D341Med (cell line): ENCODE measurements at places on chromosomes 7 and 10.
A peak's percentile ranks its signal among the peaks of the same experiment; 100 is the strongest.

- DNase-seq = no peak
Observed at GRCh38 chr7:92421676-92422435, 25.4 kb upstream of the GATAD1 start.

- DNase-seq = no peak
Observed at GRCh38 chr10:111370101-111370500, 293.3 kb downstream of the ADRA2A start.

GRCh38 chr10:75954486-75954885 is 523.1 kb downstream of the LRMDA start:
- no peak for DNase-seq

GRCh38 chr7:25858525-25859411 is 293.2 kb upstream of the NFE2L3 start:
- no peak for DNase-seq

GRCh38 chr10:5234106-5234860 is 37.6 kb downstream of the AKR1C4 start:
- DNase-seq = no peak

- peak; percentile 15 for DNase-seq
Observed at GRCh38 chr10:54402576-54402975, 398.5 kb downstream of the PCDH15 start.

DNA sequence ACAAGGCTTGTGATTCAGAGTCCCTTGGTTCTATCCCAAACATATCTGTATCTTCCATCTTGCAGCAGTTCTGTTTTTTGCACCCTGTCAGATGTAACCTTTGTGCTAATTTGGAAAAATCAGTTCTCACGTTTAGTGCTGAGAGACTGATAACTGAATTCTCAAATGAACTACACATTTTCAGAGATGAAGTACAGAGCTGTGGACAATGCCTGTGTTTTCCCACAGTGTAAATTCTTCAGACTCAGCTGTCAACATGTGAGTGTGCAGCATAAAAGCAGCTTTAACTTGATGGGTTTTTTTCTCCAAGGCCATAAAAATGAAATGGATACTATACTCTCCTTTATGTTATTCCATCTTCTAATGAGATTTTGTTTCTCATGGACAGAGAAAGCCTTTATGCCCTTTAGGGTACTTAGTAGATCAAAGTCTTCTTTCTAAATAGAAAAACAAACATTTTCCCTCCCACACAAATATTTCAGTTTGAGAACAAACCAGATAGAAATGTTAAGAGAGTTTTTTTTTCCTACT is 150.9 kb downstream of the SEMA3A start:
- no peak for DNase-seq

DNA sequence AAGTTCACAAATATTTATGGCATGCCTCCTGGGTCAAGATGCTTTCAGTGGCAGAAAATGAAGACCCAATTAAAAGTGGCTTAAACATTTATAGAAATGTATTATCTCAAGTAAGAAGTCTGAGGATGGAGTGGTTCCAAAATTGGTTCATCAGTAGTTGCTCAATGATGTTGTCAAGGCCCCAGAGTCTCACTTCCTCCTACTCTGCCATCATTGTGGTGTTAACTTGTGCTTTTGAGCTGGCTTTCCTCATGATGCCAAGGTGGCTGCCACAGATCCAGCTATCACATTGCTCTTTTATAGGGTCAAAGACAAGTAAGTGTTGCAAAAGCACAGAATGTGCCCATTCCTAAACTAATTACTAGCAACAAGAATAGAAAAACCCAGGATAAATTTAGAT is 404.6 kb upstream of the NRP1 start:
- no peak for DNase-seq

DNA sequence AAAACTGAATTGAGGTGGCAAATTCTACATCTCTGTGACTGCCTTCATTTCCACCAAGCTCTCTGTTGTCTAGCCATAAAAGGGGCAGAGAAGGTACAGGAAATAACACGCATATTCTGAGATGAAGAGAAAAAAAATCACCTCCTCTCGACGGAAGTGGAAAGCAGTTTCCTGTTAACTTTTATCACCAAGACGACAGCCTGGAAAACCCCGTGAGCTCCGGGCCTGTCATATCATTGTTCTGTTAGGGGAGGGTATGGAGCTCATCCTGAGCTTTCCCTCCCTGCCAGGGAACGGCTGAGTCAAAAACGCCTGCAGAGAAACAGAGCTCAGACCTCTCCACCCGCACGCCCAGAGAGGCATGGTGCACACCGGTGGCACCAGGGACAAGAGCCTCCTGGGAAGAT is 200.3 kb downstream of the PRPF18 start:
- DNase-seq = no peak

GRCh38 chr10:32409741-32410140 is 36.2 kb upstream of the CCDC7 start:
- no peak for DNase-seq

- DNase-seq = no peak
Observed at GRCh38 chr10:63832686-63833085, 311.5 kb downstream of the REEP3 start.

GRCh38 chr7:158286210-158286609 is 301.4 kb downstream of the PTPRN2 start:
- no peak for DNase-seq

DNA sequence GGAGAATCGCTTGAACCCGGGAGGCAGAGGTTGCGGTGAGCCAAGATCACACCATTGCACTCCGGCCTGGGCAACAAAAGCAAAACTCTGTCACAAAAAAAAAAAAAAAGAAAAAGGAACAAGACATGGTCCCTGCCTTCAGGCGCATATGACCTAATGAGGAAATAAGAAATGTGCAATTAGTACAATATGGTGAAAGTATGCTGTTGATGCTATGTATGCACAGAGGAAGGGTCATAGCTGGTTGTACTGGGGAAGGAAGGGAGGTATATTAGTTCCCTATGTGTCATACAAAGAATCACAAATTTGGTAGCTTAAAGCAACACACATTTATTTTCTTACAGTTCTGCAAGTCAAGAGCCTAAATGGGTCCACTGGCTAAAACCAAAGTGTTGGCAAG is 97.8 kb upstream of the MPP7 start:
- no peak for DNase-seq

GRCh38 chr10:119001717-119002500 is 27.6 kb upstream of the NANOS1 start:
- no peak for DNase-seq

DNA sequence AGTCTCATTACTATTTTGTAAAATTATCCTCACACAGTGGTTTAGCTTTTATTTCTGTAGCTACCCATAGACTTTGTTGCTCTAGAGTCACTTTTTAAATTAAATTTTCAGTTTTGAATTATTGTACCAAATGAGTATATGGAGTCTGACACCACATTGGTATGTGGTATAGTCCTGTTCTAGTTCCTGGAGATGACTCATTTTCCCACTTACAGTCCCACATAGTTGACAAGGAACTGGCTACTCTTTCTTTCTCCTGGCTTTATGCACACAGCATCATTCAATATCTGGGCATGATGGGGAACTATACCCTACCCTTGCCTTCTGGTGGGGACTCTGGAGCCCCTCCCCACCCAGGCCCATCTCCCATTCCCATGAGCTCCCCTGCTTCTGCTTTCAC is 92.6 kb upstream of the RAB11FIP2 start:
- DNase-seq = no peak

DNA sequence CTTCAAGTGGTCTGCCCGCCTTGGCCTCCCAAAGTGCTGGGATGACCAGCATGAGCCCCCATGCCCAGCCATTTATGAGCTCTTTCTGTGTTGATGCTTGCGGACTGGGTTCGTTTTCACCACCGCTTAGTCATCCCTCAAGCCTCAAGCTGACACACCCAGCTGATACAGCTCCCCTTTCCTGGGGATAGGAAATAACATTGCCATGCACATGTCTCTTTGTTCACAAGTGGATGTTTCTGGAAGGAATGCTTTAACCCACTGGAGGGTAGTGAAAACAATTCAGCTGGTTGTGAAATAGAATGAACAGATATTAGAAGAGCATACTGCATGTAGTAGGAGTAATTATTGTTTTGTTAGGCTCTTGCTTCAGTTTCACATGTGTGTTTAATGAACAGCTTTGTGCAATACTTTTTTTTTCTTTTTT is 8.5 kb upstream of the METTL27 start:
- no peak for DNase-seq

GRCh38 chr7:151590850-151591771 is 71.4 kb upstream of the RHEB start:
- DNase-seq = no peak

DNA sequence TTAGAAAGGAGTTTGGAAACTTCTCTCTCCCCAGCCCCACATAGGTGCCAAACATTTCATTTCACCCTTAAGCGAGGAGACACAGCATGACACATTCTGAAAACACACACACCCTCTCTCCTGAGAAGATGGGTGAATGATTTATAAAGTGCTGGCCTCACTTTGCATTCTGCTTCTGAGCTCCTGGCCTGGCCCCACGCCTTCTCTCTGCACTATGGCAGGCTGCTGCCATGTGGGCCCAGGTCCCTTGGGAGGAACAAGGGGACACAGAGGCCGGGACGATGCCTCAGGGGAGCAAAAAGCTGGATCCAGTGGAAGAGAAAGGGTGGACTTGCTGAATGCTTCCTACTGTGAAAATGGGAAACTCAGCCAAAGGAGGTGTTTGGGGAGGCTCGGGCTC is 56.0 kb downstream of the CPXM2 start:
- no peak for DNase-seq

- no peak for DNase-seq
Observed at GRCh38 chr7:51233374-51233773, 83.2 kb downstream of the COBL start.

- no peak for DNase-seq
Observed at GRCh38 chr10:84293574-84294016, 34.8 kb upstream of the CCSER2 start.

DNA sequence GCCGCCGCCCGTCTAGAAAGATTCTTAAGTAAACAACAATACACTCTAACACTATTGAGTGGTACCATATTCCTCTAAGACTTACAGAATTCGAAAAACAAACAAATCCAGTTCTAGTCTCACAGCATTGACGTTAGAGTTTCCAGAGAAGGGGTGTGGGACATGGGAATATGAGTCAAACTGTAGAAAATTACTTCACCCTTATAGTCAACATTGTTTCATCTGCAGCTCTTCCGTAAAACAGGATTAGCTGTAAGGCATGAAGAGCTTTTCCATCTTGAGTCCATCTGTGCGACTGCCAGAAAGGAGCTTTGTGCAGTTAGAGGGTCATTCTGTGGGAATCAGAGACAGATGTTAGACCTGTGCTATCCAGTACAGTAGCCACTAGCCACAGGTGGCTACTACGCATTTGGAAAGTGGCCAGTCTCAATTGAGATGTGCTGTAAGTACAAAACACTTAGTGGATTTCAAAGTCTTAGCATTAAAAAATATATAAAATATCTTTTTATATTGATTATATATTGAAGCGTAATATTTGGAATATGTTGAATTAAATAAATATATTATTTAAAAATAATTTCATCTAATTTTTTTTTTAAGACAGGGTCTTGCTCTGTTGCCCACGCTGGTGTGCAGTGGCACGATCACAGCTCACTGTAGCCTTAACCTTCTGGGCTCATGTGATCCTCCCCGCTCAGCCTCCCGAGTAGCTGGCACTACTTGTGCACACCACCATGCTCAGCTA is 79.8 kb upstream of the MPP7 start:
- DNase-seq = no peak

GRCh38 chr7:37332243-37333016 is 116.2 kb downstream of the ELMO1 start:
- DNase-seq = no peak

DNA sequence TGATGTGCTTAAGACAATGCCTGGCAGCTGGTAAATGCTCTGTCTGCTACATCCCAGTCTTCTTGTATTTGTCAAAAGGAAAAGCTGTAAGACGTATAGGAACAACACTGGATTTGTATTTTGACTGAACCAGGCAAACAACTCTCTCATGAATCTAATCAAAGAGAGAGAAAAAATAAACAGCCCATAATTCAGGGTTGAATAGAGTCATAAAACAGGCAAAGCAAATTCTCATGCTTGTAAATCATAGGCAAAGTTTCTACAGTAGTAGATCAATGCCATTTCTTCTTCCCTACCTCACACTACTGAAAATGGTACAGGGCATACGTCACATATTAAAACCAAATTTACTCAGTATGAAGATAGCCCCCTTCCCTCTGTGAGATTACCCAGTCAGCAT is 166.3 kb downstream of the SKIDA1 start:
- DNase-seq = no peak

DNA sequence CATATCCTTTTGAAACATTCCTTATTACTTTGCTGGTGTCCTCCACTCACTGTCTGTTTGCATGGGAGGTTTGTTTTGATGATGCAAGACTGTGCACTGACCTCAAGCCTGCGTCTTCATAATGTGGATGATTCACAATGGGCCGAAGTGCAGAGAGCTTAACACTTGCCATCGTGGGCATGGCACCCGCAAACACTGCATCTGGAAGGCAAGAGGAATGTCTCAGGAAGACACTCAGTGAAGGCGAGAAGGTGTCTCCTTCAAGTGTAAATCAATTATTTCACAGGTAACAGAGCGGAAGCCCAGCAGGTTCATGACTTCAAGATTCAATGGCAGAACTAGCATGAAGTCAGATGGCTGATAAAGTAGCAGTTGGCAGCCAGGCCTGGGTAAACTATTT is 98.1 kb downstream of the DPY19L1 start:
- no peak for DNase-seq

DNA sequence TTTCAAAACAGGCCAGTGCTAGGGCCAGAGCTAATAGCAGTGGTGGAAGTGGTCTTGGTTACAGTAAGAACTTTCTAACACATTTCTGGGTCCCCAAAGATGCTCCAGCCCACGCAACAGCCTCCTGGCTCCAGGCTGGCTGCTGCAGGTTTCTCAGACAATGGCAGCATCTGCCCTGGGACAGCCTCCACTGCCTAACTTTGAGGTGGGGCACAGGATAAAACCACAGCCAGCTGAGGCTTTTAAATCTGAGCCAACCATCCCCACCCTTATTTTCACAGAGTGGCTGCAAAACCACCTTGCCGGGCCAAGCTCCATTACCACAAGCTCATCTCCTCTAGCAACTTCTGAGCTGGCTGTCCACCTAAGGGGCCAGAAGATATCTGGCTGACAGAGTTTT is 84.8 kb downstream of the FAM53B start:
- no peak for DNase-seq

GRCh38 chr10:68870545-68871104 is 30.5 kb upstream of the DDX50 start:
- no peak for DNase-seq

- no peak for DNase-seq
Observed at GRCh38 chr7:129122751-129123509, 21.6 kb upstream of the TSPAN33 start.

GRCh38 chr10:58755340-58755610 is 242.6 kb downstream of the BICC1 start:
- no peak for DNase-seq
